ENCODE measurements at places on chromosomes 6 and 20. TPM values are rescaled to one million over a fixed set of nuclear protein-coding genes. Genes with fewer than 3 reads are reported as not detected.

DEFB132 gene
- not detected for total RNA-seq

STMN3 gene
- 121 TPM for total RNA-seq

DNA sequence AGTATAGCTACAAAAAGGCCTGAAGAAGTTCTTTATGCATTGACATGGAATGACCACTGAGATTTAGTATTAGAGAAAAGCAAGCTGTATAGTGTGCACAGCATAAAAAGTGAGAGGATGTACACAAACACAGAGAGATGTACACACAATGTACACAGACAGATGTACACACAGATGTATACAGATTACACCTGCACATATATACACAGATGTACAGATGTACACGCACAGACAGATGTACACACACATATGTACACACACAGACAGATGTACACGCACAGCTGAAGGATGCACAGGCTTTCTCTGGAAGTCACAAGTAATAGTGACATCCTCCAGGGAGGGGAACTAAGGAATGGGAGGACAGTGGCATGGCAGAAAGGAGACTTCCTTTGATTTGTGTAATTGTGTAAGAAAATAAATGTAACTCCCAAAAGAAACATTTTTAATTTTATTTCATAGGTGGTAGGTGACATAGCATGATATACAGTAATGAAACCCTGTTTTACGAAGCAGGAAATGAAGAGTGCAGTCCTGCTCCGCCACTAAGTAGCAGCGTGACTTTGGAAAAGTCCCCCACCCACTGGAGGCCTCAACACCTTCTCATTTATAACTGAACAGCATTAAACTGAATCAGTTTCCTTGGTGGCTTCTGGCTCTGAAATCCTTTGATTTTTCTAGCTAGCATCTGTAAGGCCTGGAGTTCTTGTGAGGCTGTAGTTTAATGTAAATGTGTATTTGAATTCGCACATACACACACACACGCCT is 14.1 kb downstream of the NFATC2 start:
- no peaks in the 10 kb centered on the region for H3K27me3 ChIP-seq
- no peak overlapping the region for H3K4me3 ChIP-seq
- peak overlapping the region; percentile 87 for H3K27ac ChIP-seq
- H3K4me1 ChIP-seq: peaks cover 94% of the 10 kb centered on the region

DNA sequence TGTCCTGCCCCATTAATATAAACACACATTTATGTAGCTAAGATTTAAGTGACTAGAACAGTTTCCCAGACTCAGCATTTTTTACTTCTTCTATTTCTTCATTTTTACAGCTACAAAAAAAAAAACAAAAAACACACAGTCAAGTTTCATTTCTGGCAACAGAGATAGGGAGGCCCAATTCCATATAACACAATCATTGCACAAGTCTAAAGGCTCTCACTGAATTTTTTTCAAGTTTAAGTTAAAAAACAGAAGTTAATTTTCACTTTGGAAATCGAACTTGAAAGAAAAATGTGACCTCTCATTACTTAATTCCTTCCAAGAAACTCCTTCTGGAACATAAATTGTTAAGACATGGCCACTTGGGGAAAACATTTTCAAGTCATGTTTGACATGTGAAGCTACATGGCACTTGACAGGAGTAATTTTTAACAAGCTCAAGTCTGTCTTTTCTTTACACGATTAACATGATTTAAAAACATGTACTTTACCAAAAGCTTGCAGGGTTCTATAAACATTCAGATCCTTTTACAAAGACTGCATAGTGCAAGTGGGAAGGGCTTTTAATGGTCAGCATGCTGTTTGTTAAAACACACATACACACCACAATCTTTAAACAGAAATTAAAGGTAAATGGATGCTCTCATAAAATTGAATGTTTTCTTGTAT is 100.1 kb upstream of the CCDC28A start:
- no peaks in the 10 kb centered on the region for H3K36me3 ChIP-seq
- H3K27me3 ChIP-seq: peaks cover 3% of the 10 kb centered on the region
- no peaks in the 10 kb centered on the region for H3K4me1 ChIP-seq
- H3K27ac ChIP-seq: no peak overlapping the region

DNA sequence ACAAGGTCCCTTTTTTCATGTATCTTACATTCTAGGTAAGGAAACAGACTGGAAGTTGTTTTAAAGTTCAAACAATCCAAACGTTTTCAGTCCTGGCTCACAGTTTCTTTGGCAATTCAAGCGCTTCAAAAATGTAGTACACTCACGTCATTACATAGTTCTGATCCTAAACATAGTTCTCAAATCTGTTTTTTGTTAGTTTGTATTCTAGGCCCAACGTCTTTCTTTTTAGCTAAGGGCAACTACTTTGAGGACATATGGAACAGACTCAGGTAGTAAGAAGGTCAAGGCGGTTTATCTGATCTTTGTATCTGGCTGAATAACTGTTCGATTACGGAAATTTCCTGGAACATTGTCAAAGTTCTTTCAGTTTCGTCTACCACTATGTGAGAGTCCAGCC is 36.9 kb upstream of the PLCB4 start:
- no peaks in the 10 kb centered on the region for H3K36me3 ChIP-seq
- DNase-seq: no peak
- H3K4me3 ChIP-seq: no peak overlapping the region
- no peak overlapping the region for H3K27ac ChIP-seq

GRCh38 chr6:70404658-70405057 is 8.7 kb upstream of the FAM135A start:
- no peaks in the 10 kb centered on the region for H3K36me3 ChIP-seq
- H3K4me3 ChIP-seq: no peak overlapping the region
- no peak for DNase-seq
- no peak overlapping the region for H3K27ac ChIP-seq

Data from T-cell (primary cell).